NCI-H1092 (cell line): ENCODE measurements at places on chromosomes 7 and 10.
A peak's percentile ranks its signal among the peaks of the same experiment; 100 is the strongest.

GRCh38 chr10:687583-688311, 1.7 kb downstream of the DIP2C start:
- DNase-seq, result no peak

- no peak for DNase-seq
These were observed 562.0 kb upstream of the AUTS2 start for GRCh38 chr7:69036301-69036700.

GRCh38 chr7:87413951-87414793, 61.3 kb downstream of the ABCB4 start:
- no peak for DNase-seq

- peak; percentile 19 for DNase-seq
These were observed 33.2 kb upstream of the MXI1 start for GRCh38 chr10:110174201-110174600.

- no peak for DNase-seq
These were observed 255.7 kb upstream of the MKLN1 start for GRCh38 chr7:131071786-131072504.

DNA sequence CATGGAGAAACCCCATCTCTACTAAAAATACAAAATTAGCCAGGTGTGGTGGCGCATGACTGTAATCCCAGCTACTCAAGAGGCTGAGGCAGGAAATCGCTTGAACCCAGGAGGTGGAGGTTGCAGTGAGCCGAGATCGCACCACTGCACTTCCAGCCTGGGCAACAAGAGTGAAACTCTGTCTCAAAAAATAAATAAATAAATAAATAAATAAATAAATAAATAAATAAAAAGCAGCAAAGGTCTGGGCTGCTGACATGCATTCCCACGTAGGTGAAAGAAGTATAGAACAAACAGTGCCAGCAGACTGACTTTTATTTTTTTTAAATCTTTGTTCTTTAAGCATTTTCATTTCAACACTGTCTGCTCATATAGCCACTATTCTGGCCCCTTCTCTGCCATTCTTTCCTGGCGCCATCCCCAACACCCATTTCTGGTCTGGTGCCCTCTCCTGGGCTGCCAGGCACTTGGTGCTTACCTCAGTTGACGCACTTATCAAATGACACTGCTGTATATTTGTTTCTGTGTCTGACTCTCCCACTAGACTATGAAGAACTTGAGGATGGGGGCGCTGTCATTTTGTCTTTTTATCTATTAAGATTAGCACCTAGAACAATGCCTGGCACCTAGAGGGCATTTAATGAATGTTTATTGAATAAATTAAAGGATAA, 15.6 kb downstream of the FAM107B start:
- no peak for DNase-seq
